ENCODE measurements at places on chromosomes 4 and X.

GRCh38 chrX:107669885-107670628, 41.7 kb downstream of the PRPS1 start:
- no peak for DNase-seq

GRCh38 chrX:152641996-152642395, 4.3 kb downstream of the GABRQ start:
- no peak for DNase-seq

DNA sequence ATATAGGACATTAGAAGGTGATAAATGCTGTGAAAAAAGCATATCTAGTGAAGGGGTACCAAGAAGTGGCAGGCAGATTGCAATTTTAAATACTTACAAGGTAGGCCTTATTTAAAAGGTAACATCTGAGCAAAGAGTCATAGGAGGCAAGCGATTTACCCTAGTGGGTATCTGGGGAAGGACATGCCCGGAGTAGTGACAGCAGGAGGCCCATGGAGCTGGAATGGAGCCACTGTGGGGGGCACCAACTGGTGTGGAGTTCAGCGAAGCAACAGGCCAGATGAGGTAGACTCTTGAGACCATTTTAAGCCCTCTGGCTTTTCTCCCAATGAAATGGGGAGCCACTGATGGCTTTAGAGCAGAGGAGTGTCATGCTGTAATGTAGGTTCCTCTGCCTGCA, 37.3 kb downstream of the SEC24D start:
- no peak for DNase-seq

DNA sequence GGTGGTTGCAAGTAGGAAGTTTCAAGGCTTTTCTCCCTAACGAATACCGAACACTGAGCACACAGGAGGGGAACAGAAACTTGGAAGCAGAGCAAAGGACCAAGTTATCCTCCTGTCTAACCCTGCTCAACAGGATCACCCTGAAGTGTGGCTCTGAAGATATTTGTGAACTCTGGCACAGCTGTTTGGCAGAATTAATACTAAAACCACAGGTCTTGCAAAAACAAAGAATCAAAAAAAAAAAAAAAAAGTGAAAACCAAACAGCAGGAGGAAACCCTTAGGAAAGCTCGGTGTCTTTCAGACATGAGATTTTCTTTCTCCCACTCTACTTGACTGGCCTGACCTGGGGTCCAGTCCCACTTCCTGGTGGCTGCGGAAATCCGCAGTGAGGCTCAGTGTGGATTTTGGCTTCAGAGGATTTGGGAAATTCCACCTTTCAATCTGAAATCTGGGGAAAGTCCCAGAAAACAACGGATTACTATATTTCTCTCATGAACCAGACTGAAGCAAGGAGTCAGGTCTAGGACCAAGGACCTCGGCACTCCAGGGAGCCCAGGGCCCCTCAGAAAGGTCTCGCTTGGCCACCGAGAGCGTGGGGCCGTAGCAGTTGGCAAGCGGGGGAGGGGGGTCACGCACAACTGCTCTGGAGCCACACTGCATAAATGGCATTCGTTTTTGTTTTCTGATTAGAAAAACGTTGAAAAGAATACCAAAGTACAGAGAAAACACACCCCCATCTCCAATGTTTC, 867 bp downstream of the TIFA start:
- no peak for DNase-seq

DNA sequence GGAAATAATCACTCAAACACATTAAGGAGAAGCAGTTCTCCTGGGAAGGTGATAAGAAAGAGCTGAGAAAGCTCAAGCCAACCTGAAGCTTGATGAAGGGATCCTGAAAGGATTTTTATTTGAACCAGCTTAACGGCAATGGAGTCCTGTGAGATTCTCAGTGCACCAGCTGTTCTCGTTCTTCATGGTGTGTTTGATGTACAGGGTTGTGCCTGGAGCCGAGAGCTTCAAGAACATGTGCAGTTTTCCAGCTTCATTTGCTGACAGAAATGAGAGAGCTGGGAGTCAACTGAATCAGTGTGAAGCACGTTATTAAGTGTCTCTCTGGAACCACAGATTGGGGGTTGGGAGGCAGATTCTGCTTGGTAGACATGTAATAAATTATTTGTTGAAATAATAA, 115.7 kb downstream of the ANKRD50 start:
- DNase-seq = no peak

GRCh38 chrX:155632431-155633100, 19.8 kb upstream of the TMLHE start:
- DNase-seq = no peak

- DNase-seq = no peak
These were observed 55.9 kb downstream of the STOX2 start for GRCh38 chr4:183960962-183961541.

DNA sequence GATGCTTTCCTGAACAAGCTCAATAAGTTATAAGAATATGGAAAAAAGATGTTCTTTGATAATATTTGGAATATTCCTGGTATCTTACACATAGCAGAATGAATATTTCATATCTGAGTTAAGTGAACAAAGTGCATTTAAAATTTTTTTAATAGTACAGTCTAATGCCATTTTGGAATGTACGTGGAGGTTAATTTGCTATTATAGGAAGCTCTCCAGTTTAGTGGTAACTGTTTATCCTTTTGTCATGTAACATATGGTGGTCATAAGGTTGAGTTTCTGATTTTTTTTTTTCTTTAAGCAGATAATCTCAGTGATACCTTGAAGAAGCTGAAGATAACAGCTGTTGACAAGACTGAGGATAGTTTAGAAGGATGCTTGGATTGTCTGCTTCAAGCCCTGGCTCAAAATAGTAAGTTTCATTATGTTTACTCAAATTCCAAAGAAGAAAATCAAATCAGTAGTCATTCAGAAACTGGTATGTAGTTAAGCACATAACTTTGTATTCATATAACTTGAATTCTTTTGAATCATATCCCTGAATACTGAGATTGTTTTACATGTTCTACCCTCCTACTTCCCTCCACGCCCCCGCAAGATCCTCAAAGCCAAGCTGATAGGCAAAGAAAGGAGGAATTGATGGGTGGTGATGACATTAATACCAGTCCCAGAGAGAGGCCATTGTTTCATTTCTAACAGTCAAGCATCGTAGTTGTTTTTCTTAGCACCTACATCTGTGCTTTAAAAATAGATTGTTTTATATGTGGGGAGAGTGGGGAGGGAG, 32.1 kb downstream of the RAP1GDS1 start:
- no peak for DNase-seq

GRCh38 chr4:119664168-119664907, 35.7 kb upstream of the PDE5A start:
- no peak for DNase-seq

- DNase-seq = no peak
These were observed 45.5 kb downstream of the VCX2 start for GRCh38 chrX:8125566-8125965.

- DNase-seq = no peak
These were observed 32.8 kb downstream of the ABCE1 start for GRCh38 chr4:145130788-145131399.

DNA sequence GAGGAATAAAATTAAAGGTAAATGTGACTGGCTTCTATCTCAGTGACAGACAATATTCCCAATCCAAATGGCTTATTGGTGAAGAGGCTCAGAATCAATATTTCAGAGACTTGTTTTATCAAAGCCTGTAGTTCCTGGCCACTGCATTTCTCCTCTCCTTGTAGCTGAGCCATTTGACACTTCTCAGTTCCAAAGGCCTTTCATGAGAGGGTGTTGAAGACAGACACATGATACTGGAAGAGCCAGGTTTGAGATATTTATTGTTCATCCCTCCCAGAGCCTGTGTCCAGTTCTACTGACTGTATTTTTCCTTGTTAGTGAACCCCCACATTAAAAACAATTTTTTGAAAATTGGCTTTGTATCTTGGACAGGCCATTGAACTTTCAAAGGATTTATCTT, 12.9 kb upstream of the INPP4B start:
- DNase-seq = no peak

GRCh38 chr4:162015090-162015489, 148.7 kb downstream of the FSTL5 start:
- DNase-seq = no peak

DNA sequence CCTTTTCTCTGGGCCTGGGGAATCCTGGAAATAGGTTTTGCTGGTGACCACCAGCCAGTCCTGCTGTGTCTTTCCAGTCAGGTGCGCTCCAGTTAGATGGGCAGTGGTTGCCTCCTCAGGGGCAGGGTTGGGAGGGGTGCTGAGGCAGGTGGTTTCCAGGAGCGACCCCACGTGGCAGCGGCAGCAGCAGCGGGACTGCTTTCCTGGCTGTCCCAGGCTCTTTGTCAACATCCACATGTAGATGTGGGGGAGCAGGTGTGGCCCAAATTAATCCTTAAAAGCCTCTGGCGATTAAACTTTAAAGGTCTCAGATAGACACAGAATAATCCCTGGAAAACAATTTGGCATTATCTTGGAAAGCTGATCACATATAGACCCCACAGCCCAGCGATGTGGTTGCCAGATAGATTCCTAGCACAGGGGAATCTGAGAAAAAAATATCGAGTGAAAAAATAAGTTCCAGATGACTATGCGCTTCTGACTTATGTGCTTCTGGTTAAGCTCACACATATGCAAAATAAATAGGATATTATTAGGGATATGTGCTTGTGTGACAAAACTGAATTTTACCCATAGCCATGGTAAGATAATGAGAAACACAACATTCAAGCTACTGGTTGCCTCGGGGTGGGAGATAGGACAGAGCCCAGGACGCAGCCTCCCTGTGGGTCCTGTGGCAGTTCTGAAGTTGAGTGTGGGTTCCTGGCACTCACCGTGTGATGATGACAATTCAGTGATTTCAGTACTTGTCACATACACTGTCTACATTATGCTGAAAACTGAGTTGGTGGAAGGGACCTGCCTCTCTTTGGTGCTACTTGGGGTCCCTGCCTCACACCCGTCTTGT, 336.4 kb downstream of the ARHGAP10 start:
- no peak for DNase-seq

- DNase-seq = no peak
These were observed 287.0 kb upstream of the NOCT start for GRCh38 chr4:138728566-138728965.

- no peak for DNase-seq
These were observed 37.8 kb downstream of the NELFA start for GRCh38 chr4:1970926-1971325.

DNA sequence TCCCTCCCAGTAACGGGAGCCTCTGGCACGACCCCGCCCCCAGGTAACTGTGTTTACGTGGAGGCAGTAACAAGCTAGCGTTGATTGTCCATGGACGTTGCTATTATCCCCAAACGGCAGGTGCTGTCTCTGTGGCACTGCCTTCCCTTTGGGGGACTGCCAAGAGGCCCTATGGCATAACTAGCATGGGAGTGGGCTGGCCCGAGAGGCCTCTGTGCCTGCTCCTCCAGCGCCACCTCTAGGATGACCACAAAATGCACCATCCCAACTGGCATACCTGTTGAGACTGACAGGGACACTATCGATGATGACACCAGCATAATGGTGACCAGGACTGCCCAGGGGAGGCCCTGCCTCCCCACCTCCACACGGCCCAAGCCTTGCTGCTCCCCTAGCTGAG, 1.5 kb downstream of the SRPK3 start:
- no peak for DNase-seq

- DNase-seq = no peak
These were observed 7.3 kb downstream of the XK start for GRCh38 chrX:37692918-37693317.

DNA sequence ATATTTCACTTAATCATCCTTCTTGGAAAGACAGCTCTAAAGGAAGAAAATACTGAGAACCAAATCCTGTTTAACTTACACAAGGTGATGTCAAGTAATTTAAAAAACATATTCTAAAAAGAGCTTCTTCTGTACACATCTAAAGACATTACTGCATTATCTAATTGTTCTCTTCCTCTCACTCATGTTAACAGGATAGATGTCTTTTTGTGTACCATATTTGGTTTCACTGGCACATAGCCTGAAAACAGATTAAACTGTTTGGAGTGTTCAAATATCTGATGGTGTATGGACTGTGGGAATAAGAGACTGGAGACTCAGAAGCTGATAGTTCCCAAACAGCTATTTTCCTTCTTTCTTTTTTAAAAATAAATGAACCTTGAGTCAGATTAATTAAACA, 213.3 kb upstream of the MAB21L2 start:
- DNase-seq = no peak

GRCh38 chr4:111636961-111637585, 508.2 kb upstream of the FAM241A start:
- DNase-seq = no peak

- no peak for DNase-seq
These were observed 60.7 kb upstream of the ALB start for GRCh38 chr4:73343432-73343831.

GRCh38 chr4:26663888-26664287, 80.0 kb downstream of the TBC1D19 start:
- no peak for DNase-seq

DNA sequence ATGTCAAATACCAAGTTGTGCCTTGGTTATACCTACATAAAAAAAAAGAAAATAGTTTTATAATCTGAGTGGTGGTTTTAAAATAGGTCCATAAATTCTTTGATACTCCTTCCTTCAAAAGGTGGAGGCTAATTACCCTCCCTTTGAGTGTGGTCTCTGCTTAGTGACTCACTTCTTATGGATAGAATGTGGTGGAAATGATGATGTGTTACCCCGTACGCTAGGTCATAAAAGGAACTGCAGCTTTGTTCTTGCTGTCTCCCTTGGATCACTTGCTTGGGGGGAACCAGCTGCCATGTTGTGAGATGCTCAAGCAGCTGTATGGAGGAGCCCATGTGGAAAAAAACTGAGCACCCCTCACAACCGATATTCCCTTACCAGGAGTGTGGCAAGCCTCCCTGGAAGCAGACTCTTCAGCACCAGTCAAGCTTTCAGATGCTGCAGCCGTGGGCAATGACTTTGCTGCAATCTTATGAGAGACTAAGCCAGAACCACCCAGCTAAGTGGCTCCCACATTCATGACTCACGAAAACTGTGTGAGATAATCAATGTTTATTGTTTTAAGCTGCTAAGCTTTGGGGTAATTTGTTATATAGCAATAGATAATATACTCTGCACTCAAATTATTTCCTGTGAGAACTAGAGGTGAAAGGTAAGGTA, 195.0 kb upstream of the GATB start:
- no peak for DNase-seq

DNA sequence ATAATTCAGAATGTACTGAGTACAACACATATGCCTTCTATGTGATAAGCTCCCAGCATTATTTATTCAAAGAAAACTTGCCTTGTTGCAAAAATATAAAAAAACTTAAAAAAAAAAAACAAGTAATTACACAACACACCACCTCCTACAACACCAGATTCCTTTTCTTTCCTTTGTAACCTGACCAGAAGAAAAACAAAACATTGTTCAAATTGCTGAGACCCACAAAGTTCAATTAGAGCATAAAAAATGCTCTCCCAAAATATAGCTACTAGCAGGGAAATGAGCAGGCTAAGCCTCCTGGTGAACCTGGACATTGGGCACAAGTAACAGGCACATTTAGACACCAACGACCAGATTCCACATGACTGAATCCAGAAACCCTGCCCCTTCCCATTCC, 38.3 kb downstream of the MECP2 start:
- DNase-seq = no peak

- DNase-seq = no peak
These were observed 104.8 kb upstream of the ENPP6 start for GRCh38 chr4:184322328-184323025.

- DNase-seq = no peak
These were observed 40.4 kb upstream of the CHRDL1 start for GRCh38 chrX:110836001-110836400.

GRCh38 chr4:117844594-117844993, 189.7 kb upstream of the NDST3 start:
- DNase-seq = no peak

GRCh38 chr4:152161676-152162330, 374.1 kb downstream of the FBXW7 start:
- no peak for DNase-seq
